ENCODE measurements at places on chromosomes 13 and 19. TPM values are rescaled to one million over a fixed set of nuclear protein-coding genes. Genes with fewer than 3 reads are reported as not detected.
A peak's percentile ranks its signal among the peaks of the same experiment; 100 is the strongest.

LHFPL6 gene
- 19.2 TPM for total RNA-seq

DNA sequence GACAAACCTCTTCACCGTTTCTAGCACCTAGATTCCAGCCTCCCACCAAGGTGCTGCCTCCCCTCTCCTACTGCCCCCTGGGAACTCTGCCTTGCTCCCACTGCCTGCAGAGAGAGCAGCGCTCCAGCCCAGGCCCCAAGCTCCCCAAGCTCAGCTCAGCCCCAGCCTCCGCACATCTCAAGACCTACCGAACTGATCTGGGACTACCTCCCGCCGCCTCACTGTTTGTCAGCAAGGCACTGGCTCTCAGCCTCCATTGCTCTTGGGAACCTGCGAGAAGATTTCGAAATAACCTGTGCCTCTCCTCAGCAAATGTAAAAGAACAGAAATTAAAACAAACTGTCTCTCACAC lies 92.4 kb upstream of the GPR183 start:
- no peak overlapping the region for H3K4me3 ChIP-seq
- H3K27me3 ChIP-seq, result no peaks in the 10 kb centered on the region
- no peak for DNase-seq
- H3K4me1 ChIP-seq, result no peaks in the 10 kb centered on the region
- no peaks in the 10 kb centered on the region for H3K36me3 ChIP-seq
- no peak overlapping the region for H3K27ac ChIP-seq

DNA sequence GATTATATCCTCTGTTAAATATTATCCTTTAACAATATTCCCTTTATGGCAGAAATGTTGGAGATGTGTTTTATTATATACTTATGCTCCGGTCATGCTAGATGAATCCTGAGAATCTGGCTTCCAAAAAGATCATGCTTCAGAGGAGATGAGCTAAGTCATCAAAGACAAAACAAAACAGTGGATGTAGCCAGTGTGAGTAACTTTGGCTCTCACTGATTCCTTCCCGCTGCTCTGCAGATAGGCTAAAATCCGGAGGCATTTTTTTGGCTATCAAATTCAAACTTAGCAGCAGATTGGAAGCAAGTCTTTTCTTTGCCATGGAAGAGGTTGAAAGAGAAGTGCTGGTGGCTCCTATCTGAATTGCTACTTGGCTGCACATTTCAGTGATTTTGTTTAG lies 295.9 kb downstream of the GPC6 start:
- no peaks in the 10 kb centered on the region for H3K36me3 ChIP-seq
- no peak overlapping the region for H3K4me3 ChIP-seq
- no peaks in the 10 kb centered on the region for H3K4me1 ChIP-seq
- DNase-seq, result no peak
- H3K27ac ChIP-seq, result no peak overlapping the region

GRCh38 chr13:73058432-73058735 lies 421 bp upstream of the KLF5 start:
- H3K36me3 ChIP-seq, result no peaks in the 10 kb centered on the region
- H3K4me3 ChIP-seq, result peak overlapping the region; percentile 86
- no peak for DNase-seq
- H3K27me3 ChIP-seq, result no peaks in the 10 kb centered on the region
- peak overlapping the region; percentile 93 for H3K27ac ChIP-seq

SNAPC2 gene
- 4.6 TPM for total RNA-seq

DNA sequence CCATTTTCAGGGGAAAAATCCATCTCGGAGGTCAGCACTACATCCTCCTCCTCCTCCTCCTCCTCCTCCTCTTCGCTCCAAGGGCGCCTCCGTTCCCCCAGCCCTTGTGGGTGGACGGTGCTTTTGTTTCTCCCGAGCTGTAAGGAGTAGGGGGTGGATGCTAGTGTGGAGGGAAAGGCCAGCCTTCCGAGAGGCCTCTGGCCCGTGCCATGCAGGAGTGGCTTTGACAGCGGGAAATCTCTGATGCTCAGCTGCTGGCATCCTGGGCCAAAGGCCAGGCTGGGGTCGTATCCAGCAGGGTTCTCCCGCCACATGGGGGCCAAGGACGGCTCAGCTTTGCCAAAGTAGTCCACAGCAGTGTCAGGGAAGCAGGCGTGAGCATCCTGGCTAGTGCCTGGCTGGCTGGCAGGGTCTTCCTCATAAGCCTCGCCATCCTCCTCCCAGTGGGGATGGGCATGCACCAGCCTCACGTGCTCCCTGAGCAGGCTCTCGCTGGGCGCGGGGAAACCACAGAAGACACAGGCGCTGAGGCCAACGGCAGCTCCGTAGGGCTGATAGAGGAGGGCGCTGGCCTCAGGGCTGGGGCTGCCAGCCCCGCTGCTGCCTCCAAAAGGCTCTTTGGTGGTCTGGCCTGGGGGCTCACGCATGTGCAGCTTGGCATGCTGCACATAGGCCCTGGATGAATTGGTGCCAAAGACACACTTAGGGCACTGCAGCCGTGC lies 10.5 kb downstream of the WIZ start:
- H3K36me3 ChIP-seq, result peaks cover 4% of the 10 kb centered on the region
- H3K4me1 ChIP-seq, result peaks cover 19% of the 10 kb centered on the region
- no peak overlapping the region for H3K27ac ChIP-seq

- no peak overlapping the region for H3K27ac ChIP-seq
- H3K36me3 ChIP-seq, result no peaks in the 10 kb centered on the region
- no peak overlapping the region for H3K4me3 ChIP-seq
- H3K27me3 ChIP-seq, result peaks cover 5% of the 10 kb centered on the region
- H3K4me1 ChIP-seq, result no peaks in the 10 kb centered on the region
Observed at GRCh38 chr19:7661744-7662538, 6.9 kb upstream of the RETN start.

DNA sequence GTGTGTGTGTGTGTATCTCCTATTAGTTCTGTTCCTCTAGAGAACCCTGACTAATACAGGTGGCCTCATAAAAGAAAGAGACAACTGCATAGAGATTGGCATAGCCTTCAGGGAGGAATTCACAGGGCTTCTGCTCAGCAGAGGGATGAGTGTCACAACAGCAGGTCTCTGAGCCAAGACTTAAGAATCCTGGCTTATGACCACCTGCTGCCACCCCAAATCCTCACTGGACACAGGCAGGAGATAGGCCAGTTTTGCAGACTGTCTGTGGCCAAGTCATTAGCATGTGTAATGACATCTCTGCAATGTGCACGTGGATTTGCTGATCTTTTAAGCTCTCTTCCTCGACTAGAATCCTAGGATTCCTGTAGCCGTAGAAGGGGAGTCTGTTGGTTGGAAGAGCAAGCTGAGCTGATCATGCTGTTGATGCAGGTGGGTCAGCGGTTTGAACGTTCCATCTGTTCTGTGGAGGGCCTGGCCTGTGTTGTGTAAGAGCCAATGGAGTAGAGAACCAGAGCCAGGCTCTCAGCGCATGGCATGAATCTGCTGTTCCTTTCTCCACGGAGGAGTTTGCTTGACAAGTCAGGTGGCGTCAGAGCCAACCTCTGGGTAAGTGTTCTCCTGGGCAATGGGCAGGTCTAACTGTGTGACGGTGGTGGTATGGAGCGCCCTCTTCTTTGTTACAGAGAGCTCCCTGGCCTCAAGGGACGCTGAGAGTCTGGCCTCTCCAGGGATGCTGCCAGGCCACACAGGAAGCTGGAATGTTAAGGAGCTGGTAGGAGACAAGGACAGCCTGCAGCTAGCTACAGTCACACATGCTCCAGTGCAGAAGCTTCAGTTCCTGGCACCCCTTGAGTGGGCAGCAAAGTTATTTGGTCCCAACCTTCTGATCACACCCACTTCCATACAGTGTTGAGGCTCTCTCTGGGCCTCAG lies 503.1 kb downstream of the FOXO1 start:
- no peaks in the 10 kb centered on the region for H3K36me3 ChIP-seq
- peaks cover 14% of the 10 kb centered on the region for H3K4me1 ChIP-seq
- H3K27ac ChIP-seq, result peak overlapping the region; percentile 41
- H3K4me3 ChIP-seq, result no peak overlapping the region
- H3K27me3 ChIP-seq, result no peaks in the 10 kb centered on the region
- DNase-seq, result no peak

ZNF878 gene
- not detected for total RNA-seq

GRCh38 chr13:48562296-48563066 lies 29.6 kb upstream of the RCBTB2 start:
- peaks cover 8% of the 10 kb centered on the region for H3K4me1 ChIP-seq
- no peaks in the 10 kb centered on the region for H3K27me3 ChIP-seq
- DNase-seq, result no peak
- no peaks in the 10 kb centered on the region for H3K36me3 ChIP-seq

LILRB5 gene
- total RNA-seq, result 3.2 TPM

- no peaks in the 10 kb centered on the region for H3K27me3 ChIP-seq
- peaks cover 29% of the 10 kb centered on the region for H3K4me1 ChIP-seq
- no peak for DNase-seq
- H3K36me3 ChIP-seq, result no peaks in the 10 kb centered on the region
- H3K27ac ChIP-seq, result peak overlapping the region; percentile 22
Observed at GRCh38 chr13:50396001-50396400, 380.8 kb downstream of the KCNRG start.

- no peaks in the 10 kb centered on the region for H3K4me1 ChIP-seq
- H3K27me3 ChIP-seq, result no peaks in the 10 kb centered on the region
- H3K4me3 ChIP-seq, result no peak overlapping the region
- H3K27ac ChIP-seq, result no peak overlapping the region
- no peaks in the 10 kb centered on the region for H3K36me3 ChIP-seq
Observed at GRCh38 chr13:78402708-78403400, 200.5 kb downstream of the POU4F1 start.

DNA sequence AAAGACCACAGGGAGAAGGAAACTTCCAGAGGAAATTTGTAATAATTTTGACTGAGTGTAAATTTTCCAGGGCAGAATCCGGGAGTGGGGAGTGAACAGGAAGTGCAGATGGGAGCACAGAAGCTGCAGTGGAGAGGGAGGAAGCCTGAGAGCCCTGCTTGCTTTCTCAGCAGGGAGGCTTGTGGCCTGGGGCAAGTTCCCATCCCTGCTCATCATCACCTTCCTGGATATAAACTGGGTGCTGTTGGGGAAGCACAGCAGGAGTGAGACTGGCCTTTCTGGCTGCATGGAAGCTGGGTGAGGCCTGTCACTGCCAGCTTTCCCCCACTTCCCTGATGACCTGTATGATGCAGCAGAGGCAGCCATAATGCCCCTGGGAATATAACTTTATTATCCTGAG lies 532.9 kb downstream of the SLITRK6 start:
- H3K36me3 ChIP-seq, result no peaks in the 10 kb centered on the region
- no peaks in the 10 kb centered on the region for H3K4me1 ChIP-seq
- no peak overlapping the region for H3K27ac ChIP-seq
- no peak for DNase-seq

SPACA4 gene
- not detected for total RNA-seq

- no peaks in the 10 kb centered on the region for H3K4me1 ChIP-seq
- H3K4me3 ChIP-seq, result no peak overlapping the region
- H3K27me3 ChIP-seq, result no peaks in the 10 kb centered on the region
- no peaks in the 10 kb centered on the region for H3K36me3 ChIP-seq
- H3K27ac ChIP-seq, result no peak overlapping the region
Observed at GRCh38 chr13:48201044-48201443, 32.0 kb upstream of the ITM2B start.

OR7D2 gene
- not detected for total RNA-seq

MTRF1 gene
- 10.4 TPM for total RNA-seq

- no peak overlapping the region for H3K4me3 ChIP-seq
- DNase-seq, result no peak
- no peak overlapping the region for H3K27ac ChIP-seq
- H3K4me1 ChIP-seq, result no peaks in the 10 kb centered on the region
- H3K36me3 ChIP-seq, result no peaks in the 10 kb centered on the region
Observed at GRCh38 chr13:113029487-113030258, 60.7 kb downstream of the MCF2L start.

GRCh38 chr13:99005609-99006008 lies 27.7 kb upstream of the DOCK9 start:
- H3K27me3 ChIP-seq, result no peaks in the 10 kb centered on the region
- no peaks in the 10 kb centered on the region for H3K36me3 ChIP-seq
- no peak for DNase-seq

EID2B gene
- 1.4 TPM for total RNA-seq

DNA sequence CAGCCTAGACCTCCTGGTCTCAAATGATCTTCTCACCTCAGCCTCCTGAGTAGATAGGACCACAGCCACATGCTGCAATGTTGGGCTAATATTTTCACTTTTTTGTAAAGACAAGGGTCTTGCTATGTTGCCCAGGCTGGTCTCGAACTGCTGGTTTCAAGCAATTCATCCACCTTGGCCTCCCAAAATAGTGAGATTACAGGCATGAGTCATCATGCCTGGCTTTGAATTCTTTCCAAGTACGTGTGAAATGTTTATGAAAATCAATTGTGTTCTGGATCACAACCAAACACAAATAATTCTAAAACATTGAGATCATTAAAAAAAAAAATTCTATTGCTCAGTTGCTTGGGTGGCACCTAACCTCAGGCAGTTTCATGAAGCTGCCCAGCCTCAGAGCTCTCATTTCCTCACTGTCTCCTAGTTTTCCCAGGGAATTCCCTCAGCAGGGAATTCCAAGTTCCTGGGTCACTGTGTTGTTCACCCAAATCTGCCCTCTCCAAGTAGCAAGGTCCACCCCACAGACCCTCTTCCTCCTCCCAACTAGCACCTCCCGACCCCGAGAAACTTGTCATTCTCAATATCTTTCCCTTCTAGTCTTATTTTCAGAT lies 44.8 kb downstream of the ING1 start:
- no peaks in the 10 kb centered on the region for H3K27me3 ChIP-seq
- H3K27ac ChIP-seq, result no peak overlapping the region
- no peak overlapping the region for H3K4me3 ChIP-seq
- no peaks in the 10 kb centered on the region for H3K36me3 ChIP-seq
- no peaks in the 10 kb centered on the region for H3K4me1 ChIP-seq

ERICH6B gene
- not detected for total RNA-seq

DNA sequence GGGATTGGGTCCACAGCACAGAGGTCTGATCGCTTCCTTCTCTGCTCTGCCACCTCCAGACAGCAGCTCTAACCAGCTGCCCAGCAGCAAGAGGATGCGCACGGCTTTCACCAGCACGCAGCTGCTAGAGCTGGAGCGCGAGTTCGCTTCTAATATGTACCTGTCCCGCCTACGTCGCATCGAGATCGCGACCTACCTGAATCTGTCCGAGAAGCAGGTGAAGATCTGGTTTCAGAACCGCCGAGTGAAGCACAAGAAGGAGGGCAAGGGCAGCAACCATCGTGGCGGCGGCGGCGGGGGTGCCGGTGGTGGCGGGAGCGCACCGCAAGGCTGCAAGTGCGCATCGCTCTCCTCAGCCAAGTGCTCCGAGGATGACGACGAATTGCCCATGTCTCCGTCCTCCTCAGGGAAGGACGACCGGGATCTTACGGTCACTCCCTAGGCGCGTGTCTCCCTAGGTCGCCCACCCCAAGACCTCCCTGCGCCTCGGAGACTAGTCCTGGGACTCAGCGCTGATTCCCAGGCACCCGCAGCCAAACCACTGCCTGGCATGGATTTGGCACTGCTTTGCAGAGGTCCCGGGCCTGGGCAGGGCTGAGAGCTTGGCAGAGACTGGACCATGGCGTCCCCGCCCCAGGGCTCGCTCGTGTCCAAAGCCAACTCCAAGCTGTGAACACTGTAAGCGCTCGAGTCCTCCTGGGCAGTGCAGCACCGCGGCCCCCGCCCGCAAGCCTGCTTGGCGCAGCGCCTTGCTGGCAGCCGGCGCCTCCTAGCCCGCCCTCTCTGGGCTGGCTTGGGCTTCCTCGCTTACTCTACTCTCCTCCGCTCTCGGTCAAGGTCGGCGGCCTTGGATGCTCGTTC lies 1.5 kb downstream of the GSX1 start:
- no peak overlapping the region for H3K4me3 ChIP-seq
- DNase-seq, result no peak
- no peak overlapping the region for H3K27ac ChIP-seq
- no peaks in the 10 kb centered on the region for H3K36me3 ChIP-seq
- H3K4me1 ChIP-seq, result peaks cover 34% of the 10 kb centered on the region
- H3K27me3 ChIP-seq, result peaks cover 96% of the 10 kb centered on the region

- DNase-seq, result no peak
- H3K4me3 ChIP-seq, result no peak overlapping the region
- H3K27me3 ChIP-seq, result no peaks in the 10 kb centered on the region
- H3K36me3 ChIP-seq, result no peaks in the 10 kb centered on the region
- H3K4me1 ChIP-seq, result no peaks in the 10 kb centered on the region
Observed at GRCh38 chr13:104008075-104008474, 941.9 kb upstream of the SLC10A2 start.
